A172 (cell line): ENCODE measurements at places on chromosomes 2 and 18.

DNA sequence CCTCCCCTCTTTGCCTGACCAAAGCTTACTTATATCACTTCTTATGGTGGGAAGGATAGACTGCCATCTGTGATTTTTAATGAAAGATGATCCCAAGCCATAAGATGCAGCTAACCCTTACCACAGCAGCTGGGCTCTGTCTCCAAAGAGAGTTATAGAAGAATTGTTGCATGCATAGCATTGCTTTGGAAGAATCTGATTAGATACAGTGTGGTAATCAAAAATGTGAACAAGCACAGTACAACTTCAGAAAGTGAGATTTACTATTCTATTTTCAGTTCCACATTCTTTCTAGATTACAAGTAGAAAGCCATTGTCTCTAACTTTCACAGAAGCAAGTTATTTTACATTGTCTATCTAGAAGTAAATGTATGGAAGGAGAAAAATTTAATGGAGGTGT, 129.0 kb upstream of the ACVR2A start:
- DNase-seq, result no peak

- peak; percentile 83 for DNase-seq
Observed at GRCh38 chr2:204691911-204692510, 146.7 kb downstream of the PARD3B start.

GRCh38 chr2:12303181-12304030, 413.3 kb upstream of the TRIB2 start:
- peak; percentile 94 for DNase-seq

GRCh38 chr18:39215920-39216319, 1650.3 kb upstream of the CELF4 start:
- no peak for DNase-seq

DNA sequence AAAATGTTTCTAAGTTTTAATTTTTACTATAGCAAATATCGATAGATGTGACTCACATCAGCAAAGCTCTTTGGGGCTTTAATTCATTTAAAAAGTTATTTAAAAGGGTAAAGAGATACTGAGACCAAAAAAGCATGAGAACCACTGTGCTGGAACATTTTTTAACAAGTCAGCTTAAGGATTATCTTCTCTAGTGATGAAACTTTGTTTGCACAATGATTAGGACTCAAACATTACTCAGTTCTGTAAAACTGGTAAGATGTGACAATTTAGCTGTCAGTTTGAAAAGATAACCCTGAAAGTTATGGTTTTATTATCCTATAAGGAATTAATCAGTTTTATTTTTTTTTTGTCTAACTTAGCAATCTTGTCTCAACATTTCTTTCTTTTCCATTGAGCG, 301.4 kb downstream of the TSN start:
- no peak for DNase-seq

DNA sequence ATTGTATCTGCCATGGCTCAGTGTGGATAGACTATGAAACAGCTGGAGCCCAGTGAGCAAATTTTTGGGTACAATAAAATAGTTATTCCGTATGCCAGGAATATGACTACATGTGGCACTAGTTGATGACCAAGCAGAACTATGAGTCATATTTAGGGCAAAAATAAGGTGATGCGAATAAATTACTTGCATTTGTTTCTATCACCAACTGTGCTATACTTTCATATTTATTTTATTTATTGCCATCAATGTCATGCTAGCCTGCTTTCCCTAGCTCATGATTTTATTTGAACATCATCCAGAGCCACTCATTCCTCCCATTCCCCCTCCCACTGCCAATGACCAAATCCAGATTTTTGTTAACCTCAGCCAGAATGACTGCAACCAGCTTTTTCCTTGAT, 13.3 kb upstream of the FAP start:
- peak; percentile 25 for DNase-seq

DNA sequence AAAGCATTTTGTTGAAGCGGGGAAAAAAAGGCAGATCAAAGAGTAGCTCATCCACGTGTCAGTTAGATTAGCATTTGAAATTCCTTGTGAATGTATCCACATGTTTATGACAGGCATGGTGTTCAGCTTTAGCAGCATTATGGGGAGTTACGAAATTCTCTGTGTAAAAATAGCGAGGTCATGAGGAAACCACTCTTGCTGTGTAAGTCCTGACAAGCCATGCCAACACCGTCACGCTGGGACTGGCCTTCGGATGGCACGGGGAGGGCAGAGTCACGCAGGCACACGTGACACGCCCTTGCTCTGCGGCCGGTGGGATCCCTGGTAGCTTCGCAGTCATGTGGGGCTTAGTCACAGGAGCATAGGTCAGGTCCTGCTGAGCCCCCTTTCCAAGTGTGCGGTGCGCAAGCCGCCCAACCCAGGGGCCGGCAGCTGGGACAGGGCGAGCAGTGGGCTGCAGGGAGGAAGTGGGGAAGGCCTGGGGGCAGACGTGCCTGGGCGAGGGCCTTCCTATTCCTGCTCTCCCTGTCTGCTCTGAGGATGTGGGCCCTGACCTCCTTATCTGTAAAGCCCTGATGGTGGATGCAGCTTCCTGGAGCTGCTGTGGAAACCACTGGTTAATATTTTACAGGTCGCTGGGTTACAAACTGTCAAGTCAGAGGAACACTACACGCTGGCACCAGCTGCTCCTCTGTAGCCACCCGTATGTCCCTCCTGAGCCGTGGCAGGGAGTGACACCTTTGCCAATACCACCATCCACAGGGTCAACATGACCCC, 18.0 kb downstream of the MBP start:
- no peak for DNase-seq

- no peak for DNase-seq
Observed at GRCh38 chr18:51824746-51825145, 515.3 kb upstream of the DCC start.

- no peak for DNase-seq
Observed at GRCh38 chr18:6069539-6069938, 174.2 kb upstream of the TMEM200C start.
